ENCODE measurements at places on chromosomes 7 and 10.

GRCh38 chr7:159097661-159098423 lies 46.8 kb downstream of the VIPR2 start:
- no peak for DNase-seq

GRCh38 chr10:130161331-130161730 lies 25.1 kb downstream of the GLRX3 start:
- DNase-seq: no peak

DNA sequence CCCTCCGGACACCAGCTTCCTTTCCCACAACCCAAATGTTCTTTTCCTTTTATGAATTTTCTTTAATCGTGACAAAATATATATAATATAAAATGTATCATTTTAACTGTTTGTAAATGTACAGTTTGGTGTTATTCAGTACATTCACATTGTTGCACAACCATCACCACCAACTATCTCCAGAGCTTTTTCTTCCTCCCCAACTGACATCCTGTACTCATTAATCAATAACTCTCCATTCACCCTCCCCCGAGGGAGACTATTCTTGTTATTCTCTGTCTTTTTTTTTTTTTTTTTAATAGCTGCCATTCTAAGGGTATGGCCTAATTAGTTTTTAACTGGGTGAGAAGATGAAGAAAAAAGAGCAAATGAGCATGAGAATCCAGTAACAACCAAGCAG lies 30.6 kb upstream of the ITGB1 start:
- no peak for DNase-seq

GRCh38 chr7:30178748-30179436 lies 44.1 kb downstream of the MTURN start:
- no peak for DNase-seq

GRCh38 chr7:154330318-154330717 lies 278.1 kb downstream of the DPP6 start:
- DNase-seq: no peak

DNA sequence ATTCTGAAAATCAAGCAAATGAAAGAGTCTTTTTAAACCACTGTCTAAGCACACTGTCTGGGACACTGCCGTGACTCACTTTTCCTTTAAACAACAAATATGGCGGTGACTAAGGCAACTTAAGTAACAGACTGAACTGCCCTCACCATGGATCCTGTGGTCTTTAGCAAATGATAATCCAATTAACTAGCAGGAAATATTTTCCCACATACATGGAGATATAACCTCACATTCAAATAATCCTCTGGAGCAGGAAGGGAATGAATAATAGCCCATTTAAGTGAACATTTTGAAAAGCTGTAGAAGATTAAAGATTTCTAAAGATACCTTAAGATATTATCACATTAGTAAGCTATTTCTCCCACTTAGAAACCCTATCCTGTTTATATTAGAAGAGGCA lies 40.3 kb upstream of the LRRC17 start:
- no peak for DNase-seq

DNA sequence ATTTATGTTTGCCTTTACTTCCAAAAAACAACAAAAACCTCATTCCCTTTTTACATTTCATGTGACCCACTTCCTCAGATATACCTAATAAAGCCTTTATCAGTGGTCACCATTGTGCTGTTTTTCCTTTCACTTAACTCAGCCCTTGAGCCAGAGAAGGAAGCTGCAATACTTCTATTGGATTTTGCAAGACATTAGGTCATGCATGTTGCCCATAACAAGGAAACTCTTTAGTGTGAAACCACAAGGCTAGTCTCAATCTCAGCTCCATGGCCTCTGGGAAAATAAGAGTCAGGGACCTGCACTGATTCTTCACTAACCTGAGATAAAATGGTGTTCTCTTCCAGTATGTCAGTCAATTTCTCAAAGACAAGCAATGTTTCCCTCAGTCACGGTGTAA lies 27.8 kb downstream of the STEAP4 start:
- no peak for DNase-seq

DNA sequence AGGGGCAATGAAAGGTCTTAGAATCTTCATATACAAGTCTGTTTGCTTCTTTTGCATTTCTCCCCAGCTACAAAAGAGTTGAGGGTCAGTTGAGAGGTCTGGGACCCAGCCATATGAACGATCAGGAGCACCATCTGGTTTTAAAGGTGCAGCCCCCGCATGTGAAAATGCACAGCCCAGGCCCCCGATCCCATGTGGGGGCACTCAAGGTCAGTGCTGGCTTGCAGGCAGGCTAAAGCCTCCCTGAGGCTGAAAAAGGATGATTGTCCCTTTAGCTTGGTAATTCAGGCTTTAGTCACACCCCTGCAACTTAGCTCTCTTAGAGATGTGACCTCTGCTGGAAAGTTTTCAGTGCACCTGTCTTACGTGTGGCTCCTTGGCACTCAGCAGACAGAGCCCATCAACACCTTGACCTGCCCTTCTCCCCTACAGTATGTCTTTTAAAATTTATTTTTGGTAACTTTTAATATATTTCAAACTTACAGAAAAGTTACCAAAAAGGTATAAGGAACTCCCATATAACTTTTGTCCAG lies 80.1 kb upstream of the PDCD4 start:
- no peak for DNase-seq

- DNase-seq: no peak
Observed at GRCh38 chr7:20191391-20191869, 25.8 kb downstream of the MACC1 start.

GRCh38 chr7:33642312-33642711 lies 263.0 kb upstream of the BMPER start:
- no peak for DNase-seq

DNA sequence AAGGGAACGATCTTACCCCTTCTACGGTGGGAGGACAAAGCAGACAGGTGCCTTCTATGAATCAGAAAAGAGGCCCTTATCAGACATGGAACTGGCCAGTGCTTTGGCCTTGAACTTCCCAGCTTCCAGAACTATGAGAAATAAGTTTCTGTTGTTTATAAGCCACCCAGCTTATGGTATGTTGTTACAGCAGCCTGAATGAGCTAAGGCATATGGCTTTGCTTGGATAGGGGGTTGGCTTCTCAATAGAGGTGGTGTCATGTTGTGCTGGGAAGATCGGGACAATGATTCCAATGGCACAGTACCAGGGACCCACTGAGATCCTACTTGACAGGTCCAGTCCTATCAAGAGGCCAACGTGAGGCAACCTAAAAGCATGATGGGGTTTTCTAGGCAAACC lies 183.4 kb upstream of the BMPER start:
- no peak for DNase-seq

- DNase-seq: peak; percentile 58
Observed at GRCh38 chr7:22726907-22727713, at the start of gene IL6. Gene IL6, plus strand, starts transcription at chr7:22727200. Its CDS starts 63 bp downstream, at chr7:22727263.

GRCh38 chr10:4246881-4247358 lies 461.9 kb upstream of the KLF6 start:
- DNase-seq: no peak

- DNase-seq: no peak
Observed at GRCh38 chr10:133069033-133069525, 18.6 kb upstream of the ADGRA1 start.

DNA sequence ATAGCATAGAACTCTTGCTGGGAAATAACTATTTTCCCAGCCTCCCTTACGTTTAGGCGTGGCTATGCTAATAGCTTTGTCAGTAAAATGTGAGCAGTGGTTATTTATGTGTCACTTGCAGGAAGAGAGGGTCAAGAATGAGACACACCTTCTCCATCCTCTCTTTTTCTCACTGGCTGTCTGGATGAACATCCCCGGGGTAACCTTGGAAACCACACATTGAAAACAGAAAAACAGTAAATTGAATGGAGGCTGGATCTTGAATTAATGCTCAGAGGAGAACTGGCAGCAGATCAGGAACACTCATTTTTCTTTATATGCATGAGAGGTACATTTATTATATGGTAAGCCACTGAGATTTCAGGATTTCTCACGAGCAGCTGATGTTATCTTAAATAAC lies 127.6 kb downstream of the DNAJB9 start:
- no peak for DNase-seq

DNA sequence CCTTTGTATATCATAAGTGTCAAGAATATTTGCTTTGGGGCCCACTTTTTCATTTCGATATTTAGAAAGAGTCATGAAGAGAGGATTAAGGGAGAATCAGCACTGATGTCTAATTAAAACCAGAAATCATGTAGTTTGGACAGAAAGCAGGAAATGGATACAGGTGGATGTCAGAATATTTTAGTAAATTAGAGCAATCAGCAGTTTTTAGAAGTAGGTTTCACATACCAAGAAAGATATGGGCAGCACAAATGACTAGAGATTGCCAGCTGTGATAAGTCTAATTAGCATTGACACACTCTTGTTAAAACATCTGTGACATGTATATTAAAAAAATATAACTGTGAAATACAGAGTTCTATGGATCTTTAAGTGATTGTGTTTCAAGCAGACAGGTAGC lies 180.8 kb upstream of the POM121L12 start:
- no peak for DNase-seq

GRCh38 chr10:116247691-116248090 lies 25.3 kb downstream of the GFRA1 start:
- no peak for DNase-seq

DNA sequence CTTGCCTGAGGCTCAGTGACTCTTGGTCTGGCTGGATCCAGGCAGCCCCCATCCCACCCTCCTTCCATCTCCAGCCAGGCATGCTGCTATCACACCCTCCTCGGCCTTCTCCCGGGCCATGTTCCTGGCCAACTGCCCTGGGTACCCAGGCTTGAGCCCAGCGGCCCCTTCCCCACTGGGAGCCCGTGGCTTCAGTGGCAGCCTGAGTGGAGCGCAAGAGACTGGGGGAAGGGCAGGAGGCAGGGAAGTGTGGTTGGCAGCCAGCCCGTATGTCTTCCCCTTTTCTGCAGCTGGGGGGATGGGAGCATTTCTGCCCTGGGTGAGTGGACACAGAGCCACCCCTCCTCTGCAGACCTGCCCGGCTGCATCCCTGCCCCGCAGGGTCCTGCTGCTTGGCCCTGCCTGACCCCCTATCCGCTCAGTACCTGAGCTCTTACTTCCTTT lies 148.5 kb downstream of the ARHGAP22 start:
- peak; percentile 95 for DNase-seq

GRCh38 chr10:33235951-33236350 lies 98.5 kb downstream of the NRP1 start:
- DNase-seq: no peak

DNA sequence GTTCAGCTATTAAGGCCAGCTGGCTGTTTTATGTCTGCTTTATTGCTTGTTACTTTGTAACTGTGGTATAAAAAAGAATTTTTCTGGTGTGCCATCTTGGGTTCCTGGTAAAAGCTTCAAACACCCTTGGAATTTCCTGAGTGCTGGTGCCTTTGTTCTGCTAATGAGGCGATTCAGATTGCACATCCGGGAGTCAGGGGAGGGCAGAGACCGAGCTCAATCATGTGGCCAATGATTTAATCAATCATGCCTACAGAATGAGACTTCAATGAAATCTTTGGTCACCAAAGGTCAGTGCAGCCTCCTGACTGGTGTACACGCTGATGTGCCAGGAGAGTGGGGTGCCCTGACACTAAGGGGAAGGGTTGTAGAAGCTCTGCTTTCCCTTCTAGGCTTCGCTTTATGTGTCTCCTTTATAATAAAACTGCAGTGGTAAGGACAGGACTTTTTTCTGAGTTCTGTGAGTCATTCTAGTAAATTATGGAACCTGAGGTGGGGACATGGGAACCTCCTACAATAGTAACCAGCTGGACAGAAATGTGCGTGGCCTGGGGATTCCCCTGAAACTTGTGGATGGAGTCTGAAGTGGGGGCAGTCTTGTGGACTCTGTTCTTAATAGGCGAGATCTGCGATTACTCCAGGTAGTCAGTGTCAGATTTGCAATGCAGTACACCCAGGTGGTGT lies 69.4 kb upstream of the OGDHL start:
- DNase-seq: no peak

GRCh38 chr10:91885362-91886079 lies 23.8 kb downstream of the FGFBP3 start:
- no peak for DNase-seq

GRCh38 chr10:50739618-50740292 lies at the start of gene ASAH2B:
Gene ASAH2B, plus strand, starts transcription at chr10:50739936. Its CDS starts 5,195 bp downstream, at chr10:50745131.
- peak; percentile 82 for DNase-seq

DNA sequence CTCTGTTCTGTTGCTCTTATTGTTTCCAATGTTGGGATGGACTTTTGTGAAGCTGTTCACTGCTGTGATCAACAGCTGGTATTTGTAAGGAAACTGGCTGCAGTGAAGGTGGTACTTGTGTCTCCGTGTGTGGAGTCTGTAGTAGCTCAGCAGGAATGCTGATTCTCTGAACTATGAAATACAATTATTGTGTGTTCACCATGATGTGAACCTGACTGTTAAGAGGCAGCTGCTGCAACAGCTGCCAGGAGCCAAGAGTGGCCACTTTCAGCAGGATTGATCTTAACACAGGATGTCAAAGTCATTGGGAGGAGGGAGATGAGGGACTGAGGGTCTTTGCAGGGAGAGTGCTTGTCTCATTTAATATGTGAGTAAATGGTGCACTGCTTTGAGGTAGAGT lies 13.9 kb downstream of the VSTM2A start:
- DNase-seq: no peak

- no peak for DNase-seq
Observed at GRCh38 chr7:20365486-20365885, 34.8 kb downstream of the ITGB8 start.

DNA sequence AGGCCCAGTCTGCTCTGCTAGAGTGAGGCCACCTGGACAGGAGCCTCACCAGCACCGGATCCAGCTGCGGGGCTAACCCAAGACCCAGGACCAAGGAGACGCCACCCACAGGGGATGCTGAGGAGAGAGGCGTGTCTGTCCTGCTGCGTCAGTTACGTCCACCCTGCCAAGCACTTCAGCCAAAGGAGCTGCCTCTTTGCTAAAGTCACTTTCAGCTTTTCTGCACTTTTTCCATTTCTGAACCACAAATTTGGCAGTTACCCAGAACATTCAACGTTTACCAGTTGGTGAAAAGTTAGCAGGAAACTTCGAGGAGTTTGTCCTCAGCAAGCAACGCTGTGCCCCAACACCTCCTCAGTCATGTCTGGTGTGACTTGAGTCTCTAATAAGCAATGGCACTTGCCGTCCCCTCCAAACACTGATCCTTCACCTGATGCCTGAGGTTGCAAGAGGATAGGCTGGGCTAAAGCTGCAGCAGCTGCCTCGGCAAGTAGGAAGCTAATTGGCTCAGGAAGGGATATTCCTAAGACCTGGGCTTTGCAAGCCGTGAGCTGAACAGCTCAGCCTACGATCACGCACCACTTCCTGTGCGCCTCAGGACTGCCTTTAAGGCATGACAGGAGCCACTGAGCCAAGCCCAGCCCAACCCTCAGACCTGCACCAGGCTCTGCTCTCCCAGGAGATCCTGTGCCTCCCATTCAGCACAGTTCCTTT lies 40.1 kb downstream of the KCNH2 start:
- DNase-seq: peak; percentile 41

DNA sequence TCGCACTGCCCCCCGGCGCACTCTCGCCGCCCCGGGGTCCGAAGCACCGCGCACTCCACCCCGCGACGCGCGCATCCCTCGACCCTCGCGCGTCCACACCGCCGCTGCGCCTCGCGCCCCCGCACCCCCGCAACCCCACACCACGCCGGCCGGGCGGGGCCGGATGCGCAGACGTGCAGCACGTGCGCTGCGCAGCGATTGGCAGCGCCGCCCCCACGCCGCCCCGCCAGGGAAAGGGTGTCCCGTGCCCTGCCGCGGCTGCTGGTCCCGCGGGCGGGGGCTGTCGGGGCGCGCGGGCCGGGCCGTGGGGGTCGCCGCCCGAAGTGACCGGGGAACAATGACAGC lies 53.7 kb upstream of the KDM7A start:
- DNase-seq: no peak
